Activated naive CD8-positive, alpha-beta T cell treated with anti-CD3 and anti-CD28 coated beads, Interleukin-2, amount 10 ng/mL, durations not matched to agents 7 days and 5 days (primary cell): ENCODE measurements at places on chromosomes 5 and 9. TPM values are rescaled to one million over a fixed set of nuclear protein-coding genes. Genes with fewer than 3 reads are reported as not detected.
A peak's percentile ranks its signal among the peaks of the same experiment; 100 is the strongest.

DNA sequence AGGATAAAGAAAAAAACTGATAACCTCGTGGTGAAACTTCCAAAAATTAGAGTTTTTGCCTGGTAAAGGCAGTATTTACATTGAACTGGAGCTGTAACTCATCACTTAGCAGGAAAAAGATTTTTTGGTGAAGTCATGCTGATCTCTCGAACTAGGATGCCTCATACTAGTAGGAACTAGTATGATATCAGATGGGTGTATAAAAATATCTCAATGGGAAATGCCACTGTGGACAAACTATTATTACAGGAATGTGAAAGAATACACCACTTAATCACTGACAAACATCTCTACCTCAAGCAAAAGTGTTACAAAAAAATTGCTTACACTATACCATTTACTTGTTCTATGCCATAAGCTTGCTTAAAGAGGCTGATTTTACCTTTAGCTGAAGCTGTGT lies 28.4 kb downstream of the RFX3 start:
- no peak for DNase-seq

DNA sequence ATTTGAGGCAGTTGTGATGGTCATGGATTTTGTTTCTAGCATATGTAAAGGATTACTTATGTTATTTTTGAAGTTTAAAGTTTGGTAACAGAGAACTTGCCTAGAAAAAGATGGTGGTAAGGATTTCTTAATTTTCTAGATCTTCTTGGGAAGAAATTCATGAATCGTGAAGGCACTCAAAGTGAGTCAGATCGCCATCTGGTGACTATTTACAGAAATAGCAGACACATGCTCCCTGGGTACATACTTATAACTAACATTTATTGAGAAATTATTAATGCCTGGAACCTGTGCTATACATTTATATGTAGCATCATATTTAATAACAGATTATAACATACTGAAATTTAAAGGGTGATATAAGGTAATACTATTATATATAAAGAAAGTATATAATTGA lies 299.7 kb downstream of the IZUMO3 start:
- no peak for DNase-seq

The SAXO1 gene
- 0.42 TPM for total RNA-seq

GRCh38 chr5:168771678-168772077 lies 192.5 kb upstream of the PANK3 start:
- DNase-seq, result no peak

DNA sequence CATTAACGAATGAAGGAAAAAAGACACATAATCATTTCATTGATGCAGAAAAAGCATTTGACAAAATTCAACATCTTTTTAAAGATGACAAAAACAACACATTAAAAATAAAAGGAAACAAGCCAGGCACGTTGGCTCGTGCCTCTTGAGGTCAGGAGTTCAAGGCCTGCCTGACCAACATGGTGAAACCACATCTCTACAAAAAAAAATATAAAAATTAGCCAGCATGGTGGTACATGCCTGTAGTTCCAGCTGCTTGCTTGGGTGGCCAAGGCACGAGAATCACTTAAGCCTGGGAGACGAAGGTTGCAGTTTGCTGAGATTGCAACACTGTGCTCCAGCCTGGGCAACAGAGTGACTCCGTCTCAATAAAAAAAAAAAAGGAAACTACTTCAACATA lies 77.0 kb downstream of the ERCC6L2 start:
- DNase-seq, result no peak

The TRIM36 gene
- 0.26 TPM for total RNA-seq

DNA sequence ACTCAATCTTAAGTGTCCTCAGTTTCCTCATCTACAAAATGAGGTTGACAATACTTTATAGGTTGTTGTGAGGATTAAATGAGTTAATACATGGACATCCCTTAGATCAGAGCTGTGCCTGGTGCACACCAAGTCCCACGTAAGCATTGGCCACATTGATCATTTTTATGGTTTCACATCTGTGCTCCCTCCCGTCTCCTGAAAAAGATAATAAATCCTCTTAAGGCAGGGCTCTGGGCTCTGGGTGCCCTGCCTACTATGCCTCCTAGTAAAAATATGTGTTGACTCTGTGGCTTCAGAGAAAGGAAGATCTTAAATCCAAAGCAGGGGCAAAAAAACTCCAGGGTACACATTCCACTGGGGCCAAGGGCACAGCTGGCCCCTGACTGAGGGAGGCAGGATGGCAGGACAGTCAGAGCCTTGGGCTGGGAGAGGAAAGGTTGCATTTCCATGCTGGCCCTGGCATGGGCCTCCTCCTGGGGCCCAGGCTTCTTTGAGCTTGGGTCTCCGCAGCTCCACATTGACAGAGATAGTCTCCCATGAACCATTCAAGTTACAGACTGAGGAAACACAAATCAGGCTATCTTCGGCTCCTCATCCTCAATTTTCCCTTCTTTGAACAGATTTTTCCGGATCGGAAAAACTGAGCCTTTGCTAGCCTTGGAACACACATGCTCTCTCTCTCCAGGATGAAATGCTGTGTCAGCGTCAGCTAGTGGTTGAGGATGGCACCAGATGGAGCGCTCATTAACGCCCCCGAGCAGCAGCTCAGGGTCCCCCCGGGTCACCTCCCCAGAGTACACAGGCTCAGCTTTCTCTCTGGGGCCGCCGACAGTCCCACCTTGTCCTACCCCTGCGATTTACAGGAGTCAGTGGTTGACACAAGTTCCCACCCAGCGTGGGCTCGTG lies 22.4 kb upstream of the KIF12 start:
- no peak for DNase-seq

DNA sequence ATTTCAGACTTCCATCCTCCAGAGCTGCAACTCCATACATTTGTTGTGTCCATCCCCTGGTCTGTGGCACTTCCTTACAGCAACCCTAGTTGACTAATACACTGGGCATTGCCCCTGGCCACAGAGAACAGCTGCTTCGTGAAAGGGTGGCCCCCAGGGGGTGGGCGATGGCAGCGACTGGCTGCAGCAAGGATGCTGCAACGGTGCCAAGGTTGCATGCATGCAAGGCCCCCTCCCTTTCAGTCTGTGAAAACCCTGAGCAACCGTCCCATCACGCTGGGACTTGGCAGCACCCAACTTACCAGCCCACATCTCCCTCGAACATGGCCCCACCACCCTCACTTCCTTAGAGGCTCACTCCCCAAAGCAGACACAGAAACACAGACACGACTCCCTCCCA lies 162.5 kb downstream of the MED10 start:
- no peak for DNase-seq

DNA sequence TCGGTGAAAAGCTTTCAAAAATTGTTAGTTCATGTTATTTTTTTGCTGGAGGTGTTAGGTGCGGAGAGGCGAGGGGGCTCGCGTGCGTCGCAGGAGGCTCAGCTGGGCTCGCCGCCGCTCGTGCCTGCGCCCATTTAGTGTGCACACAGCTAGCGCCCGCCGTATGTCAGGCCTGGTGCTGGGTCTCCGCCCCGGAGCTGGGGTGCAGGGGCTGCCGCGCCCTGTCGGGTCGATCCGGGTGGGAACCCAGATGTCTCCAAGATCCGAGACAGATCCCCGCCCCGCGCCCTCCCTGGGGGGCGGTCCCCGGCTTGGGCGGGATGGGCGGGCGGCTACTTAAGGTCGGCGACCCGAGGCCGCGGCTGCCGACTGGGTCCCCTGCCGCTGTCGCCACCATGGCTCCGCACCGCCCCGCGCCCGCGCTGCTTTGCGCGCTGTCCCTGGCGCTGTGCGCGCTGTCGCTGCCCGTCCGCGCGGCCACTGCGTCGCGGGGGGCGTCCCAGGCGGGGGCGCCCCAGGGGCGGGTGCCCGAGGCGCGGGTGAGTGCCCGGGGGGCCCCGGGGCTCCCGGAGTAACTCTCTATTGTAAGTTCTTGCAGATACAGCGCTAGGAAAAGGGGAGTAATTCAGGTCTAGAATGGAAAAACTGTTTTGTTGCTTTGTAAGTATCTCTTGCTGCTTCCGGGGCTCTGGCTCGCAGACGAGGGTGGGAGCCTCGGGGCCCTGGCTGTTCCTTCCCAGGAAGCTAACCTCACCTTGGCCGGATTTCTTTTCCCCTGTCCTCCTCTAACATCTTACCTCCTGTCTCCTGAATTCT lies 31.7 kb downstream of the GSN start:
- peak; percentile 56 for DNase-seq
